ENCODE measurements at places on chromosomes 6 and 20.
A peak's percentile ranks its signal among the peaks of the same experiment; 100 is the strongest.

DNA sequence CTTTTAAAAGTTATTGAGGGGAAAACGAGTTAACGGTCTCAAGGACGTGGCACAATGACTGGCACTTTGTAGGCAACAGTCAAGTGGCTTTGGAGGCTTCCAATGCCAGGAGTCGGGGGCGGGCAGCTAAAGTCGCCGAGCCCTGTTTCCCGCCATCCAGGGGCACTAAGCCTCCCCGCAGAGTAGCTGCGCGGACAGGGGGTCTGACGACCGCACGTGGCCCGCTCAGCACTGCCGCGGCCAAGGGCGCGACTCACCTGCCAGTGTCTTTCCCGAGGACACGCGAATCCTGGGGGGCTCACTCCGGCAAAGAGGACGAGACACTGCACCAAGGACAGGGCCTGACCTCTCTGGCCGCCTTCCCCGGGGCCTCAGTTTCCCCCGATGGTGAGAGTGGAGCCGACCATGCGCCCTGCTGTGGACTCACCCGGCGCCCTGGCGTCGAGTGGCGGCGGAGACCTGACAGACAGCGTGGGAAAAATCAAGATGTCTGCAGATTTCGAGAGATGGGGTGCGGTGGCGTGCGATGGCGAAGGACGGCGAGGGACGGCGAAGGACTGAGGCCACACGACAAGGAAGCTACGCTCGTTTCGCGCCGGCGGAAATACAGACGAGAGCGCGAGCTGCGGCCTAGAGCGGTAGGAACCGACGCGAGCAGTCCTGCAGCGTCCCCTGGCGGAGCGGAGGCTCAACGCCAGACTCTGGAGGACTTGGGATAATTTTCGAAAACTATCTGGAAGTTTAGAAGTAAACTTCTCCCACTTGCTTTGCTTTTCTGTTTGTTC, at the start of gene SNHG17:
TSS of gene SNHG17 (minus strand) at position 559 of the 785 bp plus-strand sequence.
- peaks cover 25% of the 10 kb centered on the region for H3K4me1 ChIP-seq
- H3K27me3 ChIP-seq: no peaks in the 10 kb centered on the region
- H3K4me3 ChIP-seq: peak within 1 kb of the TSS; percentile 96
- peak within 1 kb of the TSS; percentile 97 for H3K27ac ChIP-seq
- DNase-seq: peak; percentile 83

DNA sequence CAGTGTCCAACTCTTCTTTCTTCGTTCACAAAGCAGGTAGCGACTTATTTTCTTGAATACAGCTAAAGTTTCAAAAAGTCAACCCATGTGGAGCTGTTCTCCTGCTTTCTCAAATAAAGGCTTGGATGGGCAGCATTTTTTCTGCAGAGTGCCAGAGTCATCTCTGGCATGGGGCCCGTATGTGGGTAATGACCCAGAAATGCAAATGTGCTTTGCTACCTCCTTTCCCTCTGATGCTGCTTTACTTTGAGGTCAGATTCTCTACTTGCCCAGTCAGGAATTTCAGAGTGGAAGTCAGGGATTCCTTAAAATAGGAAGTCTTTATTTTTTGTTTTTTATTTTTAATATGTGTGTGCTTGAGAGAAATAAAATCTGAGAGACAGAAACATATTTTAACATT, 4.9 kb downstream of the NKAIN2 start:
- DNase-seq: no peak
- no peaks in the 10 kb centered on the region for H3K4me1 ChIP-seq
- peaks cover 3% of the 10 kb centered on the region for H3K36me3 ChIP-seq
- peaks cover 18% of the 10 kb centered on the region for H3K27me3 ChIP-seq
- no peak overlapping the region for H3K27ac ChIP-seq
- H3K4me3 ChIP-seq: no peak overlapping the region

- H3K27ac ChIP-seq: peak overlapping the region; percentile 86
- peaks cover 10% of the 10 kb centered on the region for H3K36me3 ChIP-seq
- no peak overlapping the region for H3K4me3 ChIP-seq
- DNase-seq: peak; percentile 47
- H3K27me3 ChIP-seq: no peaks in the 10 kb centered on the region
Observed at GRCh38 chr20:23366384-23366783, 4.4 kb downstream of the GZF1 start.

GRCh38 chr20:23080521-23080920, 5.6 kb downstream of the CD93 start:
- H3K36me3 ChIP-seq: no peaks in the 10 kb centered on the region
- no peak for DNase-seq
- H3K27me3 ChIP-seq: no peaks in the 10 kb centered on the region
- H3K4me3 ChIP-seq: no peak overlapping the region
- no peaks in the 10 kb centered on the region for H3K4me1 ChIP-seq
- no peak overlapping the region for H3K27ac ChIP-seq

- no peak for DNase-seq
- peaks cover 4% of the 10 kb centered on the region for H3K36me3 ChIP-seq
- no peaks in the 10 kb centered on the region for H3K27me3 ChIP-seq
Observed at GRCh38 chr6:24683297-24684296, 16.7 kb downstream of the ACOT13 start.

- H3K4me1 ChIP-seq: no peaks in the 10 kb centered on the region
- H3K36me3 ChIP-seq: no peaks in the 10 kb centered on the region
- no peak overlapping the region for H3K4me3 ChIP-seq
- peaks cover 22% of the 10 kb centered on the region for H3K27me3 ChIP-seq
- no peak overlapping the region for H3K27ac ChIP-seq
Observed at GRCh38 chr20:60694763-60695162, 557.3 kb upstream of the CDH4 start.

DNA sequence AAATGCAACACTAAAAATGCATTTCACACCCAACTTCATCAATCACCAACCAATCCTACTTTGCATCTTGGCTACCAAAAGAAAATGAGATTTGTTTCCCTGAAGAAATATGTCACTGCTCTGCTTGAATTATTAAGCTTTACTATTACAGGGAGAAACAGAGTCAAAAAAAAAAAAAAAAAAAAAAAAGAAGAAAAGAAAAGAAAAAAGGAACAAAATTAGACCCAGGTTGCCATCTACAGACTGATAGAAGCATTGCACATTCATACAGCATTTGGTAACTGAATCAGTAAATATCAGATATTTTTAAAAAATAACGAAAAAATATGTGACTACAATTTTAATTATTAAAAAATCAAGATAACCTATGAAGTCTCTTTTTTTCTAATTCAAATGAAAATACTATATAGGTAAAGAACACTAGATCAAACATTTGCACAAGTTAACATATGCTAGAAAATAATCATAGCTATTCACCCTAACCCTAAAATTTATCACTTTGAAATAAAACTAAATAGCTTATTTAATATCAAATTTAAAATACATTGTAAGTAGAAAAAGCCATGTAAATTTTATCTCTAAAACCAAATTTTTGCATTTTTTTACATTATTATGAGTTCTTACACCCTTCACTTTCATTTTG, 83.3 kb downstream of the DCDC2 start:
- H3K27ac ChIP-seq: no peak overlapping the region
- H3K4me1 ChIP-seq: no peaks in the 10 kb centered on the region
- H3K27me3 ChIP-seq: peaks cover 12% of the 10 kb centered on the region
- H3K4me3 ChIP-seq: no peak overlapping the region

- no peaks in the 10 kb centered on the region for H3K4me1 ChIP-seq
- H3K4me3 ChIP-seq: no peak overlapping the region
- DNase-seq: no peak
- no peaks in the 10 kb centered on the region for H3K27me3 ChIP-seq
Observed at GRCh38 chr20:37137547-37137946, 41.6 kb upstream of the RPN2 start.

DNA sequence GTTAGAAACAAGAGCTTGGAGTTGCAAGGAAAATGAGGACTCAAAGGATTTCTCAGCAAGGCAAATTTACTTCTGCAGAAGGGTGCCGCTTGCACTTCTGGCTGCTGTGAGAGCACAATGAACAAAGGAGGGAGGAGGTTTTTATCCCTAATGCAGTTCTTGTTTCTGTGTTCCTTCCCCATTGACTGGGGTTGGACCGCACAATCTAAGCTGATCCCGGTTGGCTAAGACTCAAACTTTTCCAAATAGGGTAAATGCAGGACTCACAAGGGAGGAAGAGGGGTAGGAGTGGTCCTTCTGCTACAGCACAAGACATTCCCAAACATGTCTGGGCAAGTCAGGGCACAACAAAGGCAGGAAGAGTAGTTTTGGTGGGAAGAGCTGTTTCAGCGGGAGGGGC, 249.6 kb upstream of the MOCS1 start:
- no peaks in the 10 kb centered on the region for H3K4me1 ChIP-seq
- H3K4me3 ChIP-seq: no peak overlapping the region
- DNase-seq: no peak
- H3K36me3 ChIP-seq: peaks cover 6% of the 10 kb centered on the region
- peaks cover 63% of the 10 kb centered on the region for H3K27me3 ChIP-seq

GRCh38 chr20:62557462-62557861, 81.7 kb upstream of the GATA5 start:
- peaks cover 10% of the 10 kb centered on the region for H3K27me3 ChIP-seq
- no peak overlapping the region for H3K27ac ChIP-seq
- no peaks in the 10 kb centered on the region for H3K36me3 ChIP-seq
- H3K4me3 ChIP-seq: no peak overlapping the region
- peaks cover 9% of the 10 kb centered on the region for H3K4me1 ChIP-seq

GRCh38 chr6:157741948-157742556, 81.0 kb upstream of the SNX9 start:
- no peaks in the 10 kb centered on the region for H3K4me1 ChIP-seq
- peaks cover 17% of the 10 kb centered on the region for H3K36me3 ChIP-seq
- H3K4me3 ChIP-seq: no peak overlapping the region
- DNase-seq: no peak

- no peak overlapping the region for H3K4me3 ChIP-seq
- H3K27ac ChIP-seq: no peak overlapping the region
- H3K4me1 ChIP-seq: no peaks in the 10 kb centered on the region
- peaks cover 9% of the 10 kb centered on the region for H3K27me3 ChIP-seq
- no peaks in the 10 kb centered on the region for H3K36me3 ChIP-seq
- no peak for DNase-seq
Observed at GRCh38 chr6:168967281-168967925, 286.2 kb downstream of the THBS2 start.

DNA sequence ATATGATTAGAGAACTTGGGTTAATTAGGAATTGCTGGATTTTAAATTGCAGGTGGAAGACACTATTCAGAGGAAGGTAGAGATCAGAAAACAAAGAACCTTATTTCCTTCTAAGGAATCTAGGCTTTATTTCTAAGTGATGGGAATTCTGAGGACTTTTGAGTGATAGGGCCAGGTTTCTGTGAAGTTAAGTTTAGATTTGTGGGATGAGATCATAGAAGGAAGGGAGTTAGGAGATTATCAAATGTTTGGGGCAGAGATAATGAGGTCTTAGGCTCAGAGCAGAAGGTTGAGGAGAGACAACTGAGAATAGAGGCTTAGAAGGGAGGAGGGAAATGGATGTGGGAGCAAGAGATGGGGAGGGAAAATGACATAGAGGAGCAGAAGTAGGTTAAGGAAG, 109.7 kb upstream of the MMS22L start:
- DNase-seq: no peak
- H3K4me3 ChIP-seq: no peak overlapping the region
- H3K4me1 ChIP-seq: no peaks in the 10 kb centered on the region

DNA sequence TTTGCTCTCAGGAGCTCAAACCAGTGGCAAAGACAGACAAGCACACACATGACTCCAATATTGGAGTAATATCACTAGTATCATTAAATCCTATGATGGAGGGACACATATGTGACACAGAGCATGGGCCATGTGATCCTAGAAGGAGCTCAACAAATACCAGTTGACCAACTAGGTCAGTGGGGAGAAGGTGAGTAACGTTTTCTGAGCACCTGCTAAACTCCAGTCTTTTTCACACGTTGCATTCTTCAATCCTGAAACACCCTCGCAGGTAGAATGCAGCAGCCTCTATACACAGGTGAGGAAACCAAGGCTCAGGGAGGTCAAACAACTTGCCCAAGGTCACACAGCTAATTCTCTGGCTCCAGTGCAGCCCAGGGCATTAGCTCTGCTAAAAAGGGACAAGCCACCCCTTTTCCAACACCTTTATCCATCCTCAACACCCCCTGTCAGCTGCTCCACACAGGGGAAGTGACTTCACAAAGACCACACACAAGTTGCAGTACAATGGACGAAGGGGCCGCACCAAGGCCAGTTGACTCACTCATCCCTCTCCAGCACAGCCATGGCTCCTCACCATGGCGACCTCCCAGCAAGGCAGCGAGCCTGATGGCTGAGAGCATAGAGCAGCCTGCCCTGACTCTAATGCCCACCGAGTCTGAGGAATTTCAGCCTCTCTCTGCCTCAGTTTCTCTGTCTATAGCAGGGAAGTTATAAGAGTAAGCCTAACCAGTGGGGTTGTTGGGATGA, 4.4 kb downstream of the CAPN11 start:
- H3K4me3 ChIP-seq: no peak overlapping the region
- no peak for DNase-seq
- H3K27me3 ChIP-seq: peaks cover 26% of the 10 kb centered on the region
- H3K36me3 ChIP-seq: no peaks in the 10 kb centered on the region
- H3K4me1 ChIP-seq: peaks cover 3% of the 10 kb centered on the region

DNA sequence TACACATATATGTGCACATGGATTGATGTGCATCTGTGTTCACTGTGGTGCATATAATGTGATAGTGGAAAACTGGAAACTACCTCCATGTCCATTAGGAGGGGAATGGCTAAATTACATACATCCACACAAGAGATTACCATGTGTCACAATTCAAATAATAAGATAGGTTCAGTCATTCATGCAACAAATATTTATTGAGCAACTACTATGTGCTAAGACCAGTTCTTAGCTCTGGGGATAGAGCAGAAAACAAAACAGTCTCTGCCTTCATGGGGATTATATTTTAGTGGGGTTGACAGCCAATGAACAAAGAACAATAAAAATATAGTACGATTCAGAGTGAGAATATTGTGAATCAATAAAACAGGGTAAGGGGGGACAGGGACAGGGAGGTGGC, 61.7 kb upstream of the PTGIS start:
- H3K27me3 ChIP-seq: peaks cover 9% of the 10 kb centered on the region
- H3K4me3 ChIP-seq: no peak overlapping the region
- H3K36me3 ChIP-seq: no peaks in the 10 kb centered on the region

DNA sequence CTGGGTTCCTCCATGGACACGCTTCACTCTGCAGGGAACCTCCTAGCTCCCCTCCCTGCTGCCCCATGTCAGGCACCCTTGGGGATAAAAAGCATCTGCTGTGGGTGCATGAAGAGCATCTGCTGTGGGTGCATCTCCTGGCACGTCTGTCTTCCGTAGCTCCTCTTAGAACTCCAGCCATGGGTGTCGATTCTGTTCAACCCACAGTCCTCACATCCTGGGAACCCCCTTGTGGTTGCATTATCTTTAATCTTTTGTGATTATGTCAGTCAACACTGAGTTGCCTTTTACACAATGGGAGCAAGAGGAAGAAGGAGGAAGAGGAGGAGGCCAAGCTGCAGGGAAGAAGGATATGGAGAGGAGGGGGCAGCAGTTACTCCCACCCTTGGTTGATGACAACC, 24.1 kb upstream of the CCR6 start:
- peak overlapping the region; percentile 87 for H3K4me3 ChIP-seq
- peaks cover 84% of the 10 kb centered on the region for H3K4me1 ChIP-seq
- peak; percentile 82 for DNase-seq
- H3K27ac ChIP-seq: peak overlapping the region; percentile 99

Data from naive B cell (primary cell).